Activated CD8-positive, alpha-beta T cell treated with anti-CD3 and anti-CD28 coated beads, Interleukin-2, amount 10 ng/mL, durations not matched to agents 7 days and 5 days (primary cell): ENCODE measurements at places on chromosomes 16 and 17. TPM values are rescaled to one million over a fixed set of nuclear protein-coding genes. Genes with fewer than 3 reads are reported as not detected.

Gene TEKT5
- total RNA-seq = not detected

Gene FBXW10B
- 0.13 TPM for total RNA-seq

Gene MYOCD
- not detected for total RNA-seq

Gene TAOK1
- 53.0 TPM for total RNA-seq

Gene WFDC1
- not detected for total RNA-seq

Gene ORMDL3
- total RNA-seq = 168 TPM

Gene RASD1
- 0.39 TPM for total RNA-seq

Gene WWP2
- 60.1 TPM for total RNA-seq

Gene RNF167
- total RNA-seq = 239 TPM

Gene GPT2
- total RNA-seq = 5.4 TPM

Gene TRIM72
- total RNA-seq = not detected

Gene COL1A1
- 0.18 TPM for total RNA-seq

Gene KRT12
- total RNA-seq = not detected

Gene UNKL
- total RNA-seq = 19.6 TPM

Gene SULT1A2
- total RNA-seq = 0.57 TPM

Gene EFTUD2
- total RNA-seq = 156 TPM

Gene QRICH2
- 4.8 TPM for total RNA-seq

Gene SHISA9
- total RNA-seq = not detected

Gene USB1
- total RNA-seq = 67.0 TPM

Gene RAB11FIP4
- 36.0 TPM for total RNA-seq

Gene BAHCC1
- total RNA-seq = 0.91 TPM

Gene KRTAP3-1
- total RNA-seq = not detected

Gene NTN1
- not detected for total RNA-seq

Gene MYLK3
- 0.23 TPM for total RNA-seq

Gene KRT40
- not detected for total RNA-seq

Gene ZNF500
- 14.9 TPM for total RNA-seq

Gene DGKE
- 31.1 TPM for total RNA-seq

Gene ERAL1
- total RNA-seq = 50.7 TPM

Gene EVPLL
- total RNA-seq = not detected

Gene IGSF6
- 0.24 TPM for total RNA-seq

Gene KCNAB3
- total RNA-seq = 8.8 TPM

Gene ZFP90
- 33.6 TPM for total RNA-seq

Gene GFAP
- not detected for total RNA-seq

Gene STH
- total RNA-seq = not detected

Gene FZD2
- 0.29 TPM for total RNA-seq

Gene CHST5
- not detected for total RNA-seq

Gene PERCC1
- 0.37 TPM for total RNA-seq

Gene IRX5
- not detected for total RNA-seq

Gene HS3ST6
- not detected for total RNA-seq

Gene CCDC182
- total RNA-seq = not detected

Gene KRTAP1-1
- not detected for total RNA-seq

Gene MSLN
- total RNA-seq = not detected

Gene CMTM3
- 102 TPM for total RNA-seq

Gene PRCD
- total RNA-seq = not detected

Gene NAGS
- 0.78 TPM for total RNA-seq

Gene ADGRG1
- 3.7 TPM for total RNA-seq

Gene G6PC1
- total RNA-seq = not detected
